ENCODE measurements at places on chromosomes 13 and 19.

DNA sequence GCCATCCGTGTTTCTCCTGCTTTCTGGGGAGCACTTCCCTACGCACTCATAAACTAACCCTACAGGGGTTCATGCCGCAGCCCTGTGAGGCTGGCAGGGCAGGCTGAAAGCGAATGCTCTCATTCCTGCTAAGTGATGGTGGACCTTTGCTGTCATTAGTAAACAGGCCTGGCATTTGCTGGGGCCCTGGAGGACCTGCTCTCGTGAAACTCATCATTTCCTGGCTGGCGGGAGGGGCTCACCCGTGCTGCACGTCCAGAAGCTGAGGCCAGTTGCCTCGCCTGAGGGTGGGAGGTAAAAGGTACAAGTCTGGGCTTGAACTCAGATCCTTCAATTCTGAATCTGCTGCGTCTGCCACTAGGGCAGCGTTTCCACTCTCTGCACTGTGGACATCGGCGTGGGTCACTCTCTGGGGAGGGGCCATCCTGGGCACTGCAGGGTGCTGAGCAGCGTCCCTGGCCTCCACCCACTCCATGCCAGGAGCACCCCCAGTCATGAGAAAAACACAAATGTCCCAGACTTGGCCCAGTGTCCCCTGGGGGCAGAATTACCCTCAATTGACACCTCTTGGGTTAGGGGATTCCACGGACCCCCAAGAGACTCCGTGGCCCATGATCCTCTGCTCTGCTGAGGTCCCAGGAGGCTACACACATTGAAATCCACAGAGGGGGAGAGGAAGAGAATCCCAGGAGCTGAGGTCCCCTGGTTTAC lies 7.0 kb downstream of the MOB3A start:
- DNase-seq, result no peak

DNA sequence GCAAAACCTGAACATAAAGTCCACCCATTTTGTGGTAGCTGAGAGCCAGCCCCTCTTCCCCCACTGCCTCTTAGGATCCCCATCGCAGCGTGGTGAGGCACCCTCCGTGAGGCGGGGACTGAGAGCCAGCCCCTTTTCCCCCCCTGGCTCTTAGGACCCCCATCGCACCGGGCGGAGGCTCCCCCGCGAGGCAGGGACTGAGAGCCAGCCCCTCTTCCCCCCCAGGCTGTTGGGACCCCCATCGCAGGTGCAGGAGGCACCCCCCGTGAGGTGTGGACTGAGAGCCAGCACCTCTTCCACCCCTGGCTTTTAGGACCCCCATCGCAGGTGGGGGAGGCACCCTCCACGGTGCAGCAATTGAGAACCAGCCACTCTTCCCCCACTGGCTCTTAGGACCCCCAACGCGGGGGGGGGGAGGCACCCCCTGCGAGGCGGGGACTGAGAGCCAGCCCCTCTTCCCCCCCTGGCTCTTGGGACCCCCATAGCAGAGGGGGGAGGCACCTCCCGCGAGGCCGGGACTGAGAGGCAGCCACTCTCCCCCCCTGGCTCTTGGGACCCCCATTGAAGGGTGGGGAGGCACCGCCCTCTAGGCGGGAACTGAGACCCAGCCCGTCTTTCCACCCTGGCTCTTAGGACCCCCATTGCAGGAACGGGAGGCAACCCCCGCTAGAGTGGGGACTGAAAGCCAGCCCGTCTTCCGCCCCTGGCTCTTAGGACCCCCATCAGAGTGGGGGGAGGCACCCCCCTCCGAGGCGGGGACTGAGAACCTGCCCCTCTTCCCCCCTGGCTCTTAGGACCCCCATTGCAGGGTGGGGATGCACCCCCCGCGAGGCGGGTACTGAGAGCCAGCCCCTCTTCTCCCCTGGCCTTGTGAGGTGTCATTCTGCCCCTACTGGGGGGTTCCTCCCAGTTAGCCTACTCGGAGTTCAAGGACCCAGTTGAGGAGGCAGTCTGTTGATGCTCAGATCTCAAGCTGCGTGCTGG lies 366.4 kb upstream of the SPRY2 start:
- no peak for DNase-seq

DNA sequence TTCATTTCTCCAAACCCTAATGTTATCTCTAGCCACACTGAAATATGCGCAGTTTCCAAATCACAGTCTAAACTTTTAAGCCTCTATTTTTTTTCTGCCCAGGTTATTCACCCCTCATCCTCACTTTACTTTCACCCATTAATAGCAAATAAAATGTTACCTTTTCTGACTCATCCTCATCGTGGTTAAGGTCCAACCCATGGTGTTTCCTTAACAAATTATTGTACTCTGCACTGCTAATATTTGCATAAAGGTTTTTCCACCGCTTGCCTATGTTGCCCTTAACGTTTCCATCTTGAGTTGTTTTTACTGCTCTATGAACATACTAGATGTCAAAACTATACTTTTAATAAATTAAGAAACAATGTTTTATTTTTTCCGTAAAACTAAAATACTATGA lies 780.9 kb upstream of the KLHL1 start:
- no peak for DNase-seq

GRCh38 chr13:50672025-50672424 lies 171.5 kb downstream of the DLEU7 start:
- no peak for DNase-seq

GRCh38 chr13:30103161-30103840 lies 204.1 kb downstream of the KATNAL1 start:
- DNase-seq, result no peak

Measured in NCI-H1105 treated with DMSO at 0.1 percent for 48 hours (cell line).